Activated CD4-positive, alpha-beta T cell treated with anti-CD3 and anti-CD28 coated beads, Interleukin-2, amount 50 U/mL, for 24 hours (primary cell): ENCODE measurements at places on chromosomes 12 and 14.

DNA sequence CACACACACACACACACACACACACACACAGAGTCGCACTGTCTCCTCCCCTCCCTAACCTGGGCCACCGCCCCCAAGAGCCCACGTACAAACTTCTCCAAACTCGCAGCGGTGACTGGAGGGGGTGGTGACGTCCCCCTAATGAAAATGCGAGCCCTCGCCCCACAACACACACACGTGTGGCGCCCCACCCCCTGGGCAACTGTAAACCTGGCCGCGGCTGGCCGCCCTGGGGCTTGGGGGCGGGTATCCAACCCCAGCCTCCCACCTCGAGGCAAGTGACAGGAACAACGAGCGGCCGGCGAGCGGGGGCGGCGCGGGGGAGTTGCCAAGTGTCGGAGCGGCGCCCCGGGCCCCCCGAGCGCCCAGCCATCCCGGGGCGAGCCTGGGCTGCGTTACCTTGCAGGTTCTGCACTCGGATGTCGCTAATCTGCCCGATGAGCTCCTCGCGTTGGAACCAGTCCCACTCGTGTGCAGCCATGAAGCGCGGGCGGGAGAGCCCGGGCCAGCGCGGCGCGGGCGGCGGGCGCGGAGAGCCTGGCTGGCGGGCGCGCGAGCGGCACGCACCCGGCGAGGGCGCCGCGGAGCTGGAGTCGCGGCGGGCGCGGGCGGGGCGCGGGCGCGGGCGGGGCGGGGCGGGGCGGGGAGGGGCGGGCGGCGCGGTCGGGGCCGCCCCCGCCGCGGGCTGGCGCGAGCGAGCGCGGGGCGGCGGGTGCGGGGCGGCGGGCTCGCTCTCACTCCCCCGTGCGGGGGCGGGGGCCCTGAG, at the start of gene CLMN:
Gene CLMN, minus strand, starts transcription at position 597 of the 766 bp plus-strand sequence. Its CDS starts 116 bp downstream, at position 481.
- no peak for DNase-seq

DNA sequence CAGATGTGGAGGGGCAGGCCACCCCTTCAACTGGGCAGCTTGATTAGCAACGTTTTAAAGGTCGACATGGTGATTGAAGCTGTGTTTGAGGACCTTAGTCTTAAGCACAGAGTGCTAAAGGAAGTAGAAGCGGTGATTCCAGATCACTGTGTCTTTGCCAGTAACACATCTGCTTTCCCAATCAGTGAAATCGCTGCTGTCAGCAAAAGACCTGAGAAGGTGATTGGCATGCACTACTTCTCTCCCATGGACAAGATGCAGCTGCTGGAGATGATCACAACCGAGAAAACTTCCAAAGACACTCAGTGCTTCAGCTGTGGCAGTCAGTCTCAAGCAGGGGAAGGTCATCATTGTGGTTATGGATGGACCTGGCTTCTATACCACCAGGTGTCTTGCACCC, 23.9 kb upstream of the AICDA start:
- no peak for DNase-seq

DNA sequence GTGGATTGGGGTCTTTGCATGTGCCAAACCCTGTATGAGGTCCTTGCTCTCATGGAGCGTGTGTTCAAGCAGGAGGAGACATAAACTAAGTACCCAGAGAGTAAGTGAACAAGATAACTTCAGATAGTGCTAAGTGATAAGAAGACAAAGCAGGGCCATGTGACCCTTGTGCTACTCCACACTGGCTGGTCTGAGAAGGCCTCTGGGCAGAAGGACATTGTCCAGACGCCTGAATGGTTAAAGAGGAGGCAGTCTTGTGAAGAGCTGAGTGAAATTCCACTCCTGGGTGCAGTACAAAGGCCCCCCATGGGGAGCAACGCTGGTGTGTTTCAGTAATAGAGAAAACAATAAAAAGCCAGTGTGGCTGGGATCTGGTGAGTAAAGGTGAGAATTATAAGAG, 93.3 kb upstream of the RIC8B start:
- no peak for DNase-seq

DNA sequence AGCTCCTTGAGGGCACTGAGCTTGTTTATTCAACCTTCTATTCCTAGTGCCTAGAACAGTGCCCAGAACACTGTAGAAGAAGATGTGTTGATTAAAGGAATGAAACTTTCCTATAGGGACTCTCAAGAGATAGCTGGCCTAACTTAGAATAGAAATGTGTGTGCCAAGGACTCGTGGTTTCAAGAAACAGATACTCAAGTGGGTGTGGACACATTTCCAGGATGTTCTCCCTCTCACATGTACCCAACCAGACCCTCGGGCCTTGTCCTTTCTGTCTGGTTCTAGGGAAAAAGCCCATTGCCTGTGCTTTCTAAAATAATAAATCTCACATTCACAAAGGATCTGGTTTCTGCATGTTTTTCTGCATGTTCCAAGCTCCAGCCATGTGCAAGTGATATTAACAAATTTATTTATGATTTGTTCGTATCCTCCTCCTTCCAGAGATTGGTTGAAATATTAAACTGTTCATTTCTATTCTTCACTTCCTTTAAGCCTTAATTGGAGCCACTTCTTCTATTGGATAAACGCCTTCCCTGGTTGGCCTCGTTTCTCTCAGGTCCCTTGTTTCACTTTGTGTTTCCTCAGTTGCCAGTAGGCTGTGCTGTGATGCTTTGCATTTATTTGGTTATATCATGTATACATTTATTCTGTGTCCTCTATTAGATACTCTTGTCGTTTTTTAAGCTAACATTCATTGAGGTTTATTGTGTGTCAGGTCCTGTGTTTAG, 89.8 kb downstream of the CRADD start:
- DNase-seq = peak; percentile 29

DNA sequence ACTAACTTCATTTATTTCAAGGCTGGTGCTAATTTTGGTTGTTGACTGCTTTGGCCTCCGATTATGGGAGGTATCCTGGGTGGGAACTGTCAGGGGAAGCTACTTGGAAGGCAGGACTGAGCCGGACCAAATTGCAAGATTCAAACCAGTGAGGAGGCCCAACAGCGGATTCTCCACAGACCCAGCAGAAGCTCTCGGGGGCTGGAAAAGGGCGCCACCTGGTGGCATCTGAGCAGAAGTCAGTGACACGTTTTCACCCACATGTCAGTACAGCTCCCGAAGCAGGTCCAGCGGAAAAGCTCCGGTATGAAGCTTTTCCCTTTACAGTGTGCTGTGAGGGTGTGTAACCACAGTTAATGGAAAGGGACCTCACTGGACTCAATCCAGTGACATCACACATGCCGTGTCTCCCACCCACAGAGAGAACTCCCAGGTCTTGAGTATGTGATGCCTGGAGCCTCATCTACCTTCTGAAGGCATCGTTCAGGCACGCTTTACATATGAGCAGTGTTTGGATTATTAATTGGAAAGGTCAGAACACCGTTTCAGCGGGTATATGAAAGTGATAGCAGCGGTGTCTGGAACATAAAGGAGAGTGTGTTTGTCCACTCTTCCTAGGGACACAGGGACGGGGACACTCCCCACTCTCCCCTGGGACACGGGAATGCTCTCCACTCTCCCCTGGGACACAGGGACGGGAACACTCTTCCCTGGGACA, 3.6 kb upstream of the P2RX2 start:
- DNase-seq = peak; percentile 60

- DNase-seq = no peak
Observed at GRCh38 chr12:40989785-40990184, 198.3 kb upstream of the PDZRN4 start.

- no peak for DNase-seq
Observed at GRCh38 chr14:72387726-72388125, 455.5 kb downstream of the RGS6 start.

GRCh38 chr12:65313719-65314317, 35.3 kb downstream of the MSRB3 start:
- no peak for DNase-seq

GRCh38 chr12:102757882-102758226, 159.2 kb downstream of the PAH start:
- no peak for DNase-seq

GRCh38 chr12:105922670-105923102, 216.1 kb downstream of the NUAK1 start:
- DNase-seq = no peak

DNA sequence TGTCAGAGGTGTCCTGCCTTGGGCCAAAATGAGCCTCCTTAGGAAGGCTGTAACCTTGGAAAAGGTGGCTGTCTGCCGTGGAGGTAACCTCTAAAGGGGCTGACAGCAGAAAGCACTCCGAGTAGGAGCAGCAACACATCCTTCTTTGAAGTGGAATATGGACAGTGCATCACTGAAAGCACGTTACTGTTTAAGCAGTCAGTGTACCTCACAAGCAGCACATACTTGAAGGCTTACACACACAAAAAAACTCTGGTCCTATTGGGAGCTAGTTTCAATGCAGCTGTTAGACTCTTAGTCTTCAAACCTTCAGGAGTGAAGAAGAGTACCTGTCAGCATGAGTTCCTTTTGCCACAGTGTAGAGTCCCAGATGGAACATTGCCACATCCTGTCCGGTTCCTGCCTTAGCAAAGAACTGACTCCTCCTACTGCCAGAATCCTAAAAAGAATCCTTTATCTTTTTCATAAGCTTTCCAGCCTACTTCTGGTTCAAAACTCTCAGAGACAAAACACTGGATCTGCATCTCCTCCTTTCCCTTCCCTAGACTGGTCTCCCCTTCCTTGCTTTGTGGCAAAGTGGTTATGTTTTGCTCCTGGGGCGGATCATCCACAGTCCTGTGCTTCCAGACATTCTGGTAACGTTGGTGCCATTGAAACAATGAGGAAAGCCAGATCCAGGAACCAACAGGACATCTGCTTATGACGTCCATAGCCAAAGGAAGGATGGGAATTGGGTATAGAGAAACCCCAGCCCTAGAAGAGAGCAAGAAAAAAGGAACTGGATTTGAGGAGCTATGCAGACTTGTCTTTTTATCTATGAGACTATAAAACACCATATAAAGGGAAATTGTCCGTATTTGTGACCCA, 8.5 kb upstream of the MDM1 start:
- no peak for DNase-seq
